Uterus (tissue), 4 donors: ENCODE measurements at places on chromosomes 3 and 15. TPM values are rescaled to one million over a fixed set of nuclear protein-coding genes. Genes with fewer than 3 reads are reported as not detected.

FBXW12 gene
- total RNA-seq = 0.37 TPM

DNA sequence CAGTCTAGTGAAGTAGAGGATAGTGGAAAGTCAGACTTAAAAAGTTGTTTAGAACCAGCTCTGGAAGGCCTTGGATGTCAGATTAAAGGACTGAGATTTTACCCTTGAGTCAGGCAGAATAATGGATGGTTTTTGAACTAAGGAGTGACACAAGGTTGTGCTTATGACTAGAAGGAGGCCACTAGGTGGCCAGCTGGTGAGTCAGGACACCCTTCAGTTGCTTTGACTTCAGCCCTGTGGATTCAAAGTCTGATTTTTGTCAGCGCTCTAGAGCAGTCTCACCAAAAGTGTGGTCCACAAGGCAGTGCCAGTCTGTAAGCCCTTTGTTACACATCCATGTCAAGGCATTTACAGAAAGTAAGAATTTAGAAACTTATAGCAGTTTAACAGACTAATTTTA is 3.8 kb upstream of the GABPB1 start:
- no peaks in the 10 kb centered on the region for H3K36me3 ChIP-seq
- H3K27ac ChIP-seq = no peak overlapping the region
- no peaks in the 10 kb centered on the region for H3K4me1 ChIP-seq
- DNase-seq = no peak
- H3K27me3 ChIP-seq = no peaks in the 10 kb centered on the region
- no peak overlapping the region for H3K4me3 ChIP-seq

- H3K36me3 ChIP-seq = no peaks in the 10 kb centered on the region
- no peak for DNase-seq
- no peak overlapping the region for H3K4me3 ChIP-seq
- no peaks in the 10 kb centered on the region for H3K4me1 ChIP-seq
- H3K27me3 ChIP-seq = peaks cover 4% of the 10 kb centered on the region
Observed at GRCh38 chr15:74960995-74961588, 4.5 kb upstream of the RPP25 start.

DNA sequence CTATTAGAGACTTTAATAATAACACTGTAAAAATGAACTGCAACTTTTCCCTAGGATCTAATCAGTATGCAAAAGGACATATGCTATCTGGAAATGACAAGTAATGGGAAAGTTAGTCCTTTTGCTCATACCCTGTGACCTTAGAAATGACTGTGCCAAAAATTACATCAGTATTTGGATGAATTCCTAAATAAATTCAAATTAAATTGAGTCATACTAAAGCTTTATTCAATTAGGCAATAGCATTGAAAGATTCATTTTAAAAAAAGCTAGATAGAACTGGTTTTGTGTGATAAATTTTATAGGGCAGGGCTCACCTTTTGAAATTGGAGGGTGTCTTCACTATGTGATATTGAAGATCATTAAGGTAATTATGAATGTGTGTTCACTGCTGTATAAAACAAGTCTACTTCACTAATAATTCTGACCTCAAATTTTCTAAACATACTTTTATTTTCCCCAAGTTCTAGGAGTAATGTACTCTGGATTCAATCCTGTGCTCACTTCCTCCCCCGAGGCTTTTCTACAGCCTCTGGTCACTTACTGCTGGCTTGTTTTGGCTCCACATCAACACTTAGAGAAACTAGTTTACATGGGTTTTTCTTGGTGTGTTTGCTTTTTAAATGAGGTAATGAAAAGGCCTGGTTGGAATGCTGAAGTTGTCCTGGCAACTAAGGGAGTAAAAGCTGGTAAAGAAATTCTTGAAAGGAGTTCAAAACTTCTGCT is 44.4 kb upstream of the SPTSSB start:
- H3K4me3 ChIP-seq = no peak overlapping the region
- H3K36me3 ChIP-seq = no peaks in the 10 kb centered on the region
- no peaks in the 10 kb centered on the region for H3K27me3 ChIP-seq
- DNase-seq = no peak
- no peaks in the 10 kb centered on the region for H3K4me1 ChIP-seq

PTH1R gene
- total RNA-seq = 0.51 TPM
